ENCODE measurements at places on chromosomes 1 and 21. TPM values are rescaled to one million over a fixed set of nuclear protein-coding genes. Genes with fewer than 3 reads are reported as not detected.

The FCN3 gene
- total RNA-seq = not detected

The TSPEAR gene
- not detected for total RNA-seq

The KLF17 gene
- not detected for total RNA-seq

DNA sequence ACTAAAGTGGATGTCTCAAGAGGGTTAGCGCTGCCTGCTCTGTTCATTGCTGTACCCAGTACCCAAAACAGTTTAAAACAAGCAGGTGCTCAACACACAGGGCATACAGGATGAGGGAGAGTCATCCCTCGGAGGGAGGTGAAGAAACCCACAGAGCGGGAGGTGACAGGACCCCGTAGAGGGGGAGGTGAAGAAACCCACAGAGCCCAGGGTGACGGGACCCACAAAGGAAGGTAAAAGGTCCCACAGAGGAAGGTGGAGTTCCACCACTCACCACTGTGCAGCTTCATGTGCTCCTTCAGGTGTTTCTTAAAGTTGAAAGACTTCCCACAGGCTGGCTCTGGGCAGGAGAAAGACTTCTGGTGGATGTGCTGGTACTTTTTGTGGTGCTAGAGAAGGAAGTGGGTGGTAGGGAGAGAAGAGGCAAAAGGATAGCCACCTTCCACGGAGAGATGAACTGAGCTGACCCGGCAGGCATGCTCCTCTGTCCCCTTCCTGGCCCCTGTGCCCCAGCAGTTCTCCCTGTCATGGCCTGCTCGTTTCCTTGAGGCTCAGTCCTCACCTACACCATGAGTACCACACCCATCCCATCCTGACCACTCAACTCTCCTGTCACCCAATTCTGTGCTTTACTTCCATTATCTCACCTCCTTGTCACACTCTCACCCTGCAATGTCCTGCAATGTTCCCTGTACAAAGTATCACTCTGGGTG, 5.1 kb downstream of the ZNF692 start:
- H3K27me3 ChIP-seq = no peaks in the 10 kb centered on the region
- H3K27ac ChIP-seq = no peak overlapping the region
- peaks cover 11% of the 10 kb centered on the region for H3K4me1 ChIP-seq
- H3K36me3 ChIP-seq = no peaks in the 10 kb centered on the region

GRCh38 chr1:67804710-67805109, 28.6 kb downstream of the GNG12 start:
- H3K36me3 ChIP-seq = no peaks in the 10 kb centered on the region
- H3K27ac ChIP-seq = no peak overlapping the region
- no peak for DNase-seq
- H3K27me3 ChIP-seq = no peaks in the 10 kb centered on the region
